Stimulated activated CD8-positive, alpha-beta memory T cell treated with anti-CD3 and anti-CD28 coated beads, Interleukin-2, amount 100 ng/mL, for 1 hour (primary cell): ENCODE measurements at places on chromosomes 2 and 18.

- DNase-seq, result peak; percentile 87
Measured at GRCh38 chr2:127408004-127408806, 10.0 kb upstream of the PROC start.

DNA sequence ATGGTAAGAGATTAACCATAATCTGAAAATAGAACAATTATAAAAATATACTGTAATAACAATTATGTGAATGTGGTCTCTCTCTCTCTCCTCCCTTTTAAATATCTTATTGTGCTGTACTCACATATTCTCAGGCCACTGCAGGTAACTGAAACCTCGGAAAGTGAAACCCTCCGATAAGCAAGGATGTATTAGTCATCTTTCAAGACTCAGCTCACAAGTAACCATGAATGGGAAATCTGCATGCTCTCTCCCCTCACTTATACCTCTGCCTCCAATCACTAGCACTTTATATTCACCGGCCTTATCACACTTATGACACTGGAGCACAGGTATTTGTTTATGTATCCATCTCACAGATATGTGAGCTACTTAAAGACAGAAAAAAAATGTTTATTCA, 139.7 kb downstream of the LRP2 start:
- no peak for DNase-seq

- DNase-seq, result no peak
Measured at GRCh38 chr2:290090-290722, 2.3 kb upstream of the ALKAL2 start.

- no peak for DNase-seq
Measured at GRCh38 chr2:226282151-226282550, 517.5 kb downstream of the IRS1 start.

DNA sequence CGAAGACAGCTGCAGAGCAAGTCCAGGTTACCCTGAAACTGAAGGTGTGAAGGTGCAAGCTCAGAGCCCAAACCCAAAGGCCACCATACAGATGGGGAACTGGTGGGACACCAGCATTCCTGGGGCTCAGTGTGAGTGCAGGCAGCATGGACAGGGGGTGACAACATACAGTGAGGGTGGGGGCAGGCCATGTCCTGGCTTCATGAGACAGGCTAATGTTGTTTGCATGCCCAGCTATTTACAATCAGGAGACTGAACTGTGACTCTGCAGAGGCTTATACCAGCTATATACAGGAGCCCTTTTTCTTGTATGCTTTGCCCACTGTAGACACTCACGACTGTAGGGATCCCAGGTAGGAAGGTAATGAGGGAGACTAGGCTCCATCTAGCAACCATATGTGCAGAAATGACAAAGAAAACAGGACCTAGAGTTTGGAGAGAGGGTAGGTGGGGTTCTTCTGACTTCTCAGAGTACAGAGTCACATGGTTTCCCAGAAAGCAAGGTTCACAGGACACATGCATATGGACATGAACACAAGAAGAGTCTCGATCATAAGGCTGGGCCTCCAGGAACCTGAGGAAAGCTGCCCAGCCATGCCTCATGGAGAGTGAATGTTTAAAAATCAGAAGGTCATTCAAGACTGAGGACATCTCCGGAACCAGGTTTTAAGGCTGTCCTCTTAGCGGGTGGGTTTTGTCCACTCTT, 26.4 kb downstream of the SIX3 start:
- DNase-seq, result no peak

GRCh38 chr2:100413571-100413970, 3.9 kb downstream of the CHST10 start:
- DNase-seq, result no peak

GRCh38 chr2:220628252-220628651, 943.9 kb downstream of the EPHA4 start:
- no peak for DNase-seq

- DNase-seq, result no peak
Measured at GRCh38 chr2:217394510-217395351, 534.9 kb upstream of the TNP1 start.

- DNase-seq, result no peak
Measured at GRCh38 chr18:21743166-21743832, 2.7 kb downstream of the MIB1 start.

DNA sequence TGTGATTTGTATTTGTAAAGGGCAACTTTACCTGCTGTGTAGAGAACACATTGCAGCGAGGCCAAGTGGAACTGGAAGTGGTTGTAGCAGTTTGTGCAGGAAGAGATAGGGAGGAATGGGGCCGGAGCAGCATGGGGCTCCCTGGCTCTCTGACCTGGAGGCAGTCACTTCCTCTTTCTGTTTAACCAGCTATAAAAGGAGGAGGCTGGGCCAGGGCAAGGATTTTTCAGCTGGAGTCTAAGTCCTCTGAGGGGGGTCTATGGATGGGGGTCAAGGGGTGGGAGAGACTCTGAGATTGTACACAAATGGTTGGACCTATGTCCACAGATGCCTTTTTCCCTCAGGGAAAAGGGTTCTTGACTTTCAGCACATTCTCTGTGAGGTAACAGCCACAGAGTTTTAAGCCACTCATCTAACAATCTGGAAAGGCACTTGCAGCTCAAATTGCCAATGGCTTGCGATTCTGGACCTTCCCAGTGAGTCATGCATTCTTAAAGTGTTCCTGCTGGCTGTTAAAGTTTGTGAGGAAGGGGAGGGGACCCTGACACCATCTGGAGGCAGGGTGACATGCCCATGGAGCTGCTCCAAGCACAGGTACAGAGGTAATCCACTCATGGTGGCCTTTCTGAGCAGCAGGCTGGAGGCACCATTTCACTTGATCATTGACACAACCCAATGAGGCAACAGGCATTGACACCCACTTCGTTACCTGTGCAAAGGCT, 347.0 kb downstream of the CYRIA start:
- DNase-seq, result no peak

DNA sequence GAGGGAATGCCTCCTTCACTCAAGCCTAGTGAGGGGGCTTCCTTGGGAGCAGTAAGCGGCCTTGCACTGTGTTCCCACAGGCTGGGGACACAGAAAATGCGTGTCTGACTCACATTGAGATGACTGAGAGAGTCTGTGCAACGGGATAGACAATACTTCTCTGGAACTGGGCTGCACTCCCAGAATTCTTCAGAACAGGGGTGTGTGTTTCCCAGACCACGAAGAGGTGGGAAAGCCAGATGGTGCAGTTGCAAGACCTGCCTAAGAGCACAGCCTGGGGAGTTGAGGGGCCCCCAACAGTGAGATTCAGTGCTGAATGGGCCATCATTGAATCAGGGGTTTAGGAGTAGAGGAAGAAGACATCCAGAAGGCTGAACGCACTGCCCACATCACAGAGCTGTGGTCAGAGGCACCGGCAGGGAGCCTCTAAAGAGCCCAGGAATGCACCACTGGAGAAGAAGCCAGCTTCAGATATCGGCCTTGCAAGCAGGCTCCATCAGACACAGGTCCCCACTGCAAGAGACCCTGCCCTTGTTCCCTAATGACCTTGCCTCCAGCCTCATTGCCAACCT, 36.6 kb upstream of the MRPL19 start:
- DNase-seq, result no peak

- DNase-seq, result no peak
Measured at GRCh38 chr2:144747571-144747970, 227.7 kb upstream of the ZEB2 start.

DNA sequence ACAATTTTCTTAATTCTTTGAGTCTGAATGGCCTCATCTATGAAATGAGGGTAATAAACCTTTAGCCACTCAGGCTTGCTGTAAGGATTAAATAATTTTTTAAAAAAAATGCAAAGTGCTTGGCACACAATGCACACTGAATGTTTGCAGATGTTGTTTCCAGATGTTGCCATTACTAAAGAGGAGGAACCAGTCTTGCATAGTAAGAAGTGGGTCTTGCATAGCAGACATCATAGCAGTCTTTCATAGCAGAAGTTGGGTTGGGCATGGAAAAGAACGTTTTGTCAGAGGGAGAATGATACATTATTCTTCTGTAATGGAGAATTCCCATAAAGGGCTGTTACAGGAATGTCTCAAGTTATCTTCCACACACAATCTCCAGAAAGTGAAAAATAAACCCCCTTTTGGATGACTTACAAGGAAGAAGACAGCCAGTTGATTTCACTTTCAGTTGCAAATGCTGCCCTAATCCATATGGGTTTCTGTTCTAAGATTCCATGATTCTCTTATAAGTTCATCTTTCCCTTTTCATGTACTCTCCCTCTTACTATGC, 327.7 kb downstream of the SUCLG1 start:
- no peak for DNase-seq

- no peak for DNase-seq
Measured at GRCh38 chr2:43086451-43087221, 139.8 kb downstream of the ZFP36L2 start.

DNA sequence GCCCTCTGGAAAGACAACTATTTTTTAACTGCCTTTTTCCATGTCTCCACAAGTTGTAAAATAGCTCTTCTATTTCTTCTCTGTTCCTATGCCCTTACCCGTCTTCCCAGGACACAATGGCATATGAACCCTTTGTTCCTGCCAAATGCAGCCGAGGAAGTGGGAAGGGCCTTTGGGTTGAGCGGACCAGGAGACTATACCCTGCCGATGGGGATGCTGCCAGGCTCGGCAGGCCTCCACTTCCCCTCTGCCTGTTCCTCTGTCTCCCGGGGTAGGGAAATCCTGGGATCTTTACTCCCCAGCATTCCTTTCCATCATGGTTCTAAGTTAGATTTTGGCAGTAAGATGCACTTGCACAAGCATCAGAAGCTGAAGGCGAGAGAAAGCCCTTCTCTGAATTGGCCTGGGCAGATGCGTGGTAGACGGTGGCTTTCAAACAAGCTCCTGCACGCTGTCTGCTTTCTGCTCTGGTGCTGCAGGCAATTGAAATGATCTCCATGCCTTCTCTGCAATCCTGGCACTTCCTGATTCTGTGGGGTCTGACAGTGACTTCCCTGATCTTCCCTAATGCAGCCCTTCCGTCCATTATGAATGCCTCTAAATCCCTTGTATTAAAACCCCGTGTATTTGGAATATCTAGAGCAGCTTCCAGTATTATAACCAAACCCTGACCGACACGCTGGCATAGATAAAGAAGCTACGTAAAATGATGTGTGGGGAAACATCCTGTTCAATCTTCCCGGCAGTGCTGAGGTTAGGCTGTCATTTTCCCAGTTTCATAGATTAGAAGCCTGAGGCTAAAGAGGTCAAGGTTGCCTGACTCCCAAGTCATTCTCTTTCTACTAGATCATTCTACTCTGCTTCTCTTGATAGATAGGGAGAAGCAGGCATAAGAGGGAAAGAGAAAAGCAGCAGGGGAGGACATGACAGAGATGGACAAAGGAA, 69.8 kb downstream of the MCFD2 start:
- no peak for DNase-seq

DNA sequence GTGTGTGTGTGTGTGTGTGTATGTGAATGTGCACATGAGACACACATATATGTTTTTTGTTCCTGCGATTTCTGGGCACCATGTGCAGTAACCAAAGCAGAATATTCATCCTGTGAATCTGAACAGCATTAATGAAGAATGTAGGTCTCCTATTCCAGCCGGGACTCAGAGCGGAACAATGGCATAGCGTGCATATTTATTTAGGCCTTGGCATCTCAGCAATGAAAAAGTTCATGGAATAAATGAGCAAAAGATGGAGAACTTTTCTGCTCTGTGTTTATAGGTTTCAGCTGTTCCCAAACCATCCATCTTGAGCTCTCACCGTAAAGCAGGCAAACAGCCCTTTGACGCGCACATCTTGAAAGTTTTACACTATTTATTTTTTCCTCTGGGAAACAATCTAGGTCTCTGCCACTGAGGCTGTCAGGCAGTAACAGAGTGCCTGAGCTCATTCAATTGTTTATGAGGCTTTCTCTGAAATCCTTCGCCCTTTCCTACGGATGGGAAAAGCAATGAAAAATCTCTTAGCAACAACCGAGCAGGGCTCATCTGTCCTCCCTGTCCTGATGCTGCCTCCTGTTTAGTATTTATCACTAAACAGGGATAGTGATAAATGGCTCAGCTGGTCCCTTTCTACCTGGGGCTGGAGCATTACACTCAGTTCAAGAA, 146.2 kb upstream of the MSH6 start:
- DNase-seq, result no peak

GRCh38 chr2:1651121-1652033, 92.9 kb downstream of the PXDN start:
- no peak for DNase-seq

DNA sequence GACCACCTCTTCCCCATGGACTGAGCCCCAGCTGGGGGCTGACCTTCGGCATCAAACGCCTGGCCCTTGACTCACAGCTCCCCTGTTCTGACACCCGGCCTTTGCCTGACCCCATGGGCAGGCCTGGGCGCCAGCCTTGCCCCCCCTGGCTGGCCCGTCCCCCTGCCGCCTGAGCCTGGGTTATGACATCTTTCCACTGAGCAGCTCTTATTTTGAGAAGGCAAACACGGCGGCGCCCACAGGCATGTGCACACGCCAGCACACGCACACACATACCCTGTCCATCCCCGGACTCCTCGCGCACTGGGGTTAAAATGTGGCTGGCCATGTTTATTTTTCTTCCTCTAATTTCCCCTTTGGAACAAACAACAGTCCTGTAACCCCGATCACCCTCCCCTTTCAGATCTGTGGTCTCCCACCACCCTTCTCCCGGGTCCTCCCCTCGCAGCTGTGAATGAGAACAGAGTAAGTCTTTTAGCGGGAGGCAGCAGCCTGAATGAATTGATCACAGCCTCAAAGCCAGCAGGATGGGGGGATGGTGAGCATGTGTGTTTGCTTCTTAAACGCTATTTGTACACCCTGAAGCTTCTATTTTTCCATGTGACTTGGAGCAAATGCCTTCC, 11.8 kb upstream of the ATOH8 start:
- no peak for DNase-seq

GRCh38 chr18:59606193-59607077, 90.8 kb downstream of the CCBE1 start:
- DNase-seq, result no peak

DNA sequence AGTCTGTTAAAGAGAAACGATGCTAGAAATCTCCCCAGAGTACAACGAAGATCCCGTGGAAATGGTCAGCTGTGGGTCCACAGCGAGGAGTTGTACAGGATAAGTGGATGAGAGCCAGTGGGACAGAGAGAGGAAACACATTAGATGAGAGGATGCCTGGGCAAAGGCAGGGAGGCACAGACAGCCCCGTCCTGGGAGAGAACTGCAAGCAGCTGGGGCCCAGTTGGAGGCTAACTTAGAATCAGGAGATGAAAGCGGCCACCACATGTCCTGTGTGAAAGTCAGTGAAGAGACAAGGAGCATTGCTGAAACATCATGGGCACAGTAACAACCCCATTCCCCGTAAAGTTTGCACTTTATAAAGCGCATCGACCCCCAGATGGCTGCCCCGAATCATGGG, 157.5 kb downstream of the RAPGEF4 start:
- DNase-seq, result no peak

GRCh38 chr2:219798430-219798829, 171.0 kb downstream of the SLC4A3 start:
- DNase-seq, result no peak

- DNase-seq, result no peak
Measured at GRCh38 chr2:165777522-165778186, 16.4 kb downstream of the GALNT3 start.

- no peak for DNase-seq
Measured at GRCh38 chr2:52477166-52477565, 1290.4 kb upstream of the CHAC2 start.
